NK-92 treated with Interleukin-12 subunit alpha and Interleukin-12 subunit beta, amount 100 ng/mL, for 24 hours (cell line): ENCODE measurements at places on chromosomes 7 and 10.

GRCh38 chr7:9349625-9350024 lies 916.2 kb downstream of the NXPH1 start:
- DNase-seq, result no peak

GRCh38 chr10:79047875-79048638 lies 20.7 kb upstream of the ZMIZ1 start:
- no peak for DNase-seq

DNA sequence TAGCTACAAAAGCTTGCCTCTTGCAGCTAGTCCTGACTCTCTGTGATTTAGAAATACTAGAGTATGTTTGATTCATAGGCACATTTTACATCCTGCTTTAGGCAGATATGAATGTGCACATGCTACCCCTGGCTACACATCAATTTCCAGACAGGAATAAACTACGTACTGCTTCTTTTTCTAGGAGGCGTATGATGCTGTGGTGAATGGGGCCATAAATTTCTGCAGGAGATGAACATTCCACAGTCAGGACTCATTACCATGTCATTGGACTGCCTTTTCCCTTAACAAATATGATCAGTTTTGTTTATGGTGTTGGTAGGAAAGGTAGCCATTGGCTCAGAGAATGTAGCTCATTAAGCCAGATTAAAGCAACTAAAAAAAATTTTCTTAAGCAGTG lies 50.1 kb upstream of the IFRD1 start:
- no peak for DNase-seq

DNA sequence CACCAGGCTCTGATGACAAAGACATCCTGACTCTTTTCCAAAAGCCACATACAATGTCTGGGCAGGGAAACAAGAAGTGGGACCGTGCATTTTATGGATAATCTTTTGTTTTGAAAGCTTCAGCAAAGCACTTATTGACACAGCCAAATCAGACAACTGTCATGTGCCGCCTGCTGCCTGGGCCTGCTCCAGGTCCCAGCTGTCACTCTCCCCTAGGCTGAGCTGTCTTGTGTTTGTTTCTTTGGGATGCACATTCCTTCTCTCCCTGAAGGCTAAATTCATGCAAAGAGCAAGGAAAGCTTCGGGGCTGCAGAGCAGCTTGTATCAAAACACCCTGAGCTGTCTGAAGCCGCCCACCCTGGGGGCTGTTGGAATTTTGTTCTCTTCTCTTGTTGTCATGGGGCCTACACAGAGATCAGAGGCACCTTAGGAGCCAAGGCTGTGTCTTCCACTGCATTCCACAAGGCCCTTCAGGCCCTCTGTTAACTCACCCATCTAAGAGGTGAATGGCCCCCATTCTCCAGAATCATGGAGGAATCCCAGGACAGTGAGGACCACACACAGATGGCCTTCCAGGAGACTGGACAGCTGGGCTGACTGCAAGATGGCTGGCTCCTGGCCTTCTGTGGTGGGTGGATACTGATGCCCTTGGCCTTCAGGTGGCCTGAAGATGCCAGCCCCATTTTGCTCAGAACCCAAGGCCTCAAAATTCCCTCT lies 17.8 kb upstream of the SLC18A2 start:
- DNase-seq, result no peak

DNA sequence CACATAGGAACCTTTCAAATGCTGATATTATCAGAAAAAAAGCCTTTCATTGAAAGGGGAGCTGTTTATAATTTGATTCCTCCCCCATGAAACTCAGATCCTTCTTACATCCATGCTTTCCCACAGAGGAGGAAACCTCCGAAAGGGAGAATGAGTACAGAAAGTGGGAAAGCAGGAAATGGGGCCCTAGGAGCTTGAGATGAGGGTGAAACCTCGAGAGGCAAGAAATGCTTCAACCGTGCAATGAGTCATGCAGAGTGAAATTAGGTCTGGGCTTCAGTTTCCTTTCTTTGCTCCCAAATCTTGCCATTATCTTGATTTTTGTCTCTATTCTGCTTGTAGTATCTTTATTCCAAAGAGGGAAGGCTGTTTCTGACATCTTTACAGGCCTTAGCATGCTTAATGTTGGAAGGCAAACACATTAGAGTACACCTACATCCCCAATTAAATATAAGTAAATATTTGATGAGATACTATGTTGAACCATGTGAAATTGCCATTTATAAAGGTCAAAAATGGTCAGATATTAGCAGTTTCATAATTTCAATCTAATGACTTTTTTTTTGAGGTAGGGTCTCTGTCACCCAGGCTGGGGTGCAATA lies 79.1 kb downstream of the NAMPT start:
- DNase-seq, result no peak

DNA sequence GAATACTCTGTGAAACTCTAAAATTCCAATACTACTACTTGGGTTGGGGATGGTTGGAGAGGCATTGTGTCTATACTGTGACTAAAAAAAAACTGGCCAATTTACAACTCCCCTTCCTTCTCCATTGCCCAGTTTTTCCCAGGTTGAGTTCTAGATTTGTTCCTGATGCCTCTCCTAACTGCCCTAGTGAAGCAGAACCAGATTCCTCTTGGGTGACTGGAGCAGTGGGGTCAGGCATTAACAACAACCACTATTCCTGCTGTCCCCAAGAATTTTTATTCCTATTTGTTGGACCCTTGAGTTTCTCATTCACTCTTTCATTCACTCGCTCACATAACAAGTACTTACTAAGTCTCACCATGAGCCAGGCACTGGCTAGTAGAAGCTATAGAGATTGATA lies 5.8 kb downstream of the GOT1 start:
- no peak for DNase-seq
